ENCODE measurements at places on chromosomes 1 and 21. TPM values are rescaled to one million over a fixed set of nuclear protein-coding genes. Genes with fewer than 3 reads are reported as not detected.

The RIPPLY3 gene
- total RNA-seq, result 0.42 TPM

DNA sequence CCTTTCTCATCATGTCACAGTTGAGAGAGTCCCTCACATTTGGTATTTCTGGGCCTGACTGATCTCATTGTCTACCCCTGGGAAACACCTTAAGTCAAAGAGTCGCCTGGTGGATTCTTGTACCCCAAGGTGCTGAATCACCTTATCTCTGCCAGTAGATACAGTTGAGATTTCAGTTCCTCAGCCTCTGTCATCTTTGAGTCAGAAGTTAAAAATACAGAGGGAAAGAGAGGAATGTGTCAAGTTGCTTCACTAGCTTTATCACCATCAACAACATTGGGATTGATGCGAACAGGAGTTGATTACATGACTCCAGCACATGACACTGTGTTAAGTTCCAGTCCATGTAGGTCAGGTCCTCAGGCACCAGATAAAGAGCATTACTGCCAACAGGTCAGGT lies 513.0 kb downstream of the NUF2 start:
- no peak for DNase-seq

The PEF1 gene
- 63.1 TPM for total RNA-seq

GRCh38 chr1:98028800-98029199 lies 108.0 kb upstream of the DPYD start:
- no peak for DNase-seq

DNA sequence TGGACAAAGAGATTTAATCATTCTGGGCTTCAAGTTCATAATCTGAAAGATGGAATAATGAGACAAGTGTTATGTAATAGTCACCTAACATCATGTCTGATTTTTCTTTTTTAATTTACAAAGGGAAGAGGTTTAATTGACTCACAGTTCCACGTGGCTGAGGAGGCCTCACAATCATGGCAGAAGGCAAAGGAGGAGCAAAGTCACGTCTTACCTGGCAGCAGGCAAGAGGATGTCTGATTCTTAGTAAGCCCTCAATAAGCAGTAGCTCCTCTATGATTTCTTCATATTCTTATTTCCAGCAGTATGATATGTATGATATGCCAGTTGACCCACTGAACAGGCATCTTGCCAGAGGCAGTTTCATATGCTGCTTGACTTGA lies 152.7 kb downstream of the S1PR1 start:
- no peak for DNase-seq

The TNNI3K gene
- 0.95 TPM for total RNA-seq

GRCh38 chr1:83994111-83994510 lies 4.8 kb downstream of the TTLL7 start:
- no peak for DNase-seq

Measured in activated T-cell treated with anti-CD3 and anti-CD28 coated beads, Interleukin-2, amount 50 U/mL, for 72 hours (primary cell).